CD4-positive, alpha-beta T cell treated with Interleukin-6 for 4 hours (primary cell): ENCODE measurements at places on chromosomes 2 and 18.

DNA sequence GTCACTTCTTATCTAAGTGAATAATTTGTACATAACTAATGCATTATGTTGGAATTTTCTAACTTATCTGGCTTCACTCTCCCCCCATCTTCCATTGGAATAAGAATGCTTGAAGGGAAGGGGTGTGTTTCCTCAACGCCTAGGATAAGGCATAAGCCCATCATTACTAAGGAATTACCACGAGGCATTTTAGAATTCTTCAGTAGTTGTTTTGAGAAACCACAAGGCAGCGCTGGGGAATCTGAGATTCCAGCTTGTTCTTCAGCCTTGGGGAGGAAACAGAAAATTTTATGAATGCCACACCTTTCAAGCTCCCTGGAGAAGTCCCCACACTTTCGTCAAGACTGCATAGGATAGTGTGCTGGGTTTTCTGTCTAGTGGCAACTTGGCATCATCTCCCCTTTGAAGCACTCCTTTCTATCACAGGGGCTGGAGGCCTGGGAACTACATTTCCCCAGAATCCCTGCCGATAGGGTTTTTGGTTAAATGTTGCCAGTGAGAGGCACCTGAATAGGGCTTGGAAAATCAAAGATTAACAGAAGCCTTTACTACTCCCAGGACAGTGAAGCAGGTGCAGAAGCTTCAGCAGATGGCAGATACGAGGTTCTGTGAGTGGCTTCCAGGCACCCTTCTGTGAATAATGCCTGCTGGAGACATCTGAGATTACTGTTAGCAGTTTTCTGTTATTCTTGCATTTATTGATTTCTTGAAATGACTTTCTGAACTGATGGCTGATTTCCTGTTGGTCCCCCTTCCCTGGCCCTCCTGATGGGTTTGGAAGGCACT is 192.7 kb upstream of the REV1 start:
- no peak for DNase-seq

- no peak for DNase-seq
These were observed 216.7 kb downstream of the TGIF1 start for GRCh38 chr18:3666526-3667254.

DNA sequence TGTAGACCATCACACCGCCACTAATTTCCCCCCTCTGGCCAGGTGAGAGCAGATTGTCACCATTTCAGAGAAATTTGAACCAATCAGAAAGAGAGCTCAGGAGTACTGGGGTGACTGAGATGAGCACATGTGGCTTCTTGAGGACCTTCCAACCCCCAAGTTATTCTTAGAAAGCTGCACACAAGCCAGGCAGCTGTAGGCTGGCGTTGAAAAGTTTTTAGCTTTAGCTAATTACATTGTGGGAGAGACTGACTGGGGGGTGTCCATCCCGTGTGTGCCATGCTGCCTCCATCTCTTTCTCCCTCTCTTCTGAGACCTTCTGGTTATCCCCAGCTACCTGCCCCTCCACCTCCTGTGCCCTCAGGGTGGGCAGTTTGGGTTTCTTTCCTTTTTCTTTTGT is 154.0 kb downstream of the AGAP1 start:
- DNase-seq, result no peak

DNA sequence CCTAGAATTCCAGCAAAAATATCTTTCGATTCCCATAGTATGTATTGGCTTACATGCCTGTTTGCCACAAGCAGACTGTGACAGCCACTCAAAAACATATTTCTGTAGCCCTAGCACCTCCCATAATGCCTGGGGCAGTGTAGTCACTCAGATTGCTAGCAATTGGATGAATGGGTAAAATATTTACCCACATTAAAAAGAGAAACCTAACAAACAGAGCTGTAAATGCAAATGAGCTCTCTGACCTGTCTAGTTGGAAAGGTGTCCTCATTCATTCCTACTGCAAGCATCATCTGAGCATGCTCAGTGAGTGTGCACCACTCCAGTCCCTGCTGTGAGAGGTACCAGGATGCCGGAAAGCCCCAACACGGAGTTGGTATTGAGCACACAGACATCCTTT is 234.0 kb upstream of the RAB12 start:
- no peak for DNase-seq

DNA sequence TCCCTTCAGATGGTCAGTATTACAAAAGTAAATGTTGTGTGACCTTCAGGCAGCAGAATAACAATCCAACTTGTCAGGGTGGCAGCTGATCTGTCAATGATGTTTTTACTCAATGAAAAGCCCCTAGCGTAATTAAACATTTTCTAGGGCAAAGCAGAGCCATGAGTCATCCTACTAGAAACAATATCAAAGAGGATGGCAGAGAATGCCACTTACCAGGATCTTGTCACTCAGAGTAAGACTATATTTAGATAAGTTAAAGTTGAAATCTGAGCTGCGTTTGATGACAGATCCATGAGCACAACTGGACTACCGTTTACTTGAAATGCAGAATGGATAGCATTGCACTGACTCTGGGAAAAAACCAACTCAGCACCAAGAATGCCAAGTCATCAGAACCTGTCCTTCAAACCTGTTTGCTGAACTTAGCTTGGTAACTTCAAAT is 612.6 kb upstream of the ACVR2A start:
- no peak for DNase-seq

- DNase-seq, result no peak
These were observed 256.1 kb downstream of the NDUFA10 start for GRCh38 chr2:239768907-239769553.

DNA sequence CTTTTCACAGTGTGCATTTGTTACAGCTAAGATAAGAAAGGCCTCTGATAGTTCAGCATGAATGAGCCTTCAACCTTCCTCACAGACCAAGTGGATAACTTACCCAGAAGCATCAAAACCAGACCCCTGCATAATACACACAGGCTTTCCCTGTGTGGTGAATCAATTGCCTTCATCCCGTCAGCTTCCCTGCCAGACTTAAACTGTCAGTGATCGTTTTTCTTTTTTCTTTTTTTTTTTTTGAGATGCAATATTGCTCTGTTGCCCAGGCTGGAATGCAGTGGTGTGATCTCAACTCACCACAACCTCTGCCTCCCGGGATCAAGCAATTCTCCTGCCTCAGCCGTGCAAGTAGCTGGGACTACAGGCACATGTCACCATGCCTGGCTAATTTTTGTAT is 20.5 kb upstream of the SLC35F5 start:
- no peak for DNase-seq

GRCh38 chr18:10487154-10487553 is 32.7 kb downstream of the APCDD1 start:
- no peak for DNase-seq

DNA sequence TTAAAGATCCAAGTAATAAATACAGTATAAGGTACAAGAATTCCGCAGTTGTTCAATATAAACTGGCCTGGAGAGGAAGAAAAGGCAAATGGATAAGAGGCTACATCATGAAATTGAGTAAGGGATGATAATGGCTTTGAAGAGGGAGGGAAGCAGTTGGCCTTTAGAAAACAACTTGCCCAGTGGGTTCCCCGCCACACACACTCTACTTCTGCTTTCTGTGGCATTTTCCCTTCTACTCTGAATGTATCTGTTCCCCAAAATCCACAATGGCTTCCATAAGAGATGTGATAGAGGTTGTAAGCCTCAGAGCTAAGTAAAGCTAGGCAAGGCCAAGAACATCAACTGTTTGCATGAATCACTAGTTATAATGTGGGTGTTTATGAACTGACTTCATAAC is 221.3 kb downstream of the MBD2 start:
- no peak for DNase-seq

DNA sequence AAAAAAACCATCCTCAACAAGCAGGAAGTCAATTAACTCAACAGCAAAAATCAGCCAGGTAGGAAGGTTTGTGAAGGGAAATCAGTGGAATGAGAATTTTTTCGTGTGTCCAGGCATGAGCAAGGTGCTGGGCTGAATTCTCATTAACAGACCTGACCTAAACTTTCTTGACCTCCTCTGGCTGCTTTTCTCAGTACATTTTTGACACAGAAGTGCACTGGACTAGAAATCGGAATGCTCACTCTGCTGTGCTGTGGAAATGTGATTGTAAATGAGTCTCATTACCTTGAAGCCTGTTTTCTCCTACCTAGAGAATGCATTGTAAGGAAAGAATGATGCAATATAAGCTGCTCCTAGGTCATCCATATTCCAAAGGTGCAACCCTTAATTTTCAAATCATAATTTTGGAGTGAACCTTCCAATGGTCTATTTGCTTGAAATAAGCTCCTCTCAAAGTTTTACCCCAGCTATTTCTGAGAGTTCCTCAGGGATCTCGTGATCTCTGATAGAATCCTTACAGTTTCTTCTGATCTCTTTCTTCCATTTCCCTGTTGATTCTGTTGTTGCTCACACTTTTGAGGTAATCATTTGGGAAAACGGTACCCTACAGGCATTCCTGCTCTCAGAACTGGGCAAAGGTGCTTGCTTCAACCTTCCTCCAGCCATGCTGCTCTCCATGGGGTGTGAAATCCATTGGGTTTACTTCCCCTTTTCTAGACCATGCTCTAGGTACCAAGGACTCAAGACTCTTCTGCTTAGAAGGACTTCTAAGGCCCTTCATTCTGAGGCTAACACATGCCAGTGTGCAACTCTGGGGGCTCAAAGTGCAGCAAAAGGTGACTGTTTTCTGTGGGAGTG is 104.9 kb upstream of the ITPRID2 start:
- no peak for DNase-seq

DNA sequence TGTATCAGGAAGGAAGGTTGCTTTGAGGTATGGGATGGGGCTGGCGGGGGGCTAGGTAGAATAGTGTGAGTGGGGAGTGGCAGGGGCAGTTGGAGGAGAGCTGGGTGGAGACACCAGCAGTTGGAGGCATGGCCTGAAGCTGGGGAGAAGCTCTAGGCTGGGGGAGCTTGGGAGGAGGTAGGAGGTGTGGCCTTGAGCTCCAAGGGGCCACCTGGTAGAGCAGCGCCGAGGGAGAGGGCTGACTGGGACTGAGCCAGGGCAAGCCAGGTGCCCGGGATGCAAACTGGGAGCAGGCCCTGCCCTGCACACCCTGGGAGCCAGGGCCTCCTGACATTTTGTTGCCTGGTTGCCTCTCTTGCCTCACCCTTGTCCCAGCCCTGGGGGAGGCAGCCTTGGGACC is 33.1 kb upstream of the PDIA6 start:
- no peak for DNase-seq

DNA sequence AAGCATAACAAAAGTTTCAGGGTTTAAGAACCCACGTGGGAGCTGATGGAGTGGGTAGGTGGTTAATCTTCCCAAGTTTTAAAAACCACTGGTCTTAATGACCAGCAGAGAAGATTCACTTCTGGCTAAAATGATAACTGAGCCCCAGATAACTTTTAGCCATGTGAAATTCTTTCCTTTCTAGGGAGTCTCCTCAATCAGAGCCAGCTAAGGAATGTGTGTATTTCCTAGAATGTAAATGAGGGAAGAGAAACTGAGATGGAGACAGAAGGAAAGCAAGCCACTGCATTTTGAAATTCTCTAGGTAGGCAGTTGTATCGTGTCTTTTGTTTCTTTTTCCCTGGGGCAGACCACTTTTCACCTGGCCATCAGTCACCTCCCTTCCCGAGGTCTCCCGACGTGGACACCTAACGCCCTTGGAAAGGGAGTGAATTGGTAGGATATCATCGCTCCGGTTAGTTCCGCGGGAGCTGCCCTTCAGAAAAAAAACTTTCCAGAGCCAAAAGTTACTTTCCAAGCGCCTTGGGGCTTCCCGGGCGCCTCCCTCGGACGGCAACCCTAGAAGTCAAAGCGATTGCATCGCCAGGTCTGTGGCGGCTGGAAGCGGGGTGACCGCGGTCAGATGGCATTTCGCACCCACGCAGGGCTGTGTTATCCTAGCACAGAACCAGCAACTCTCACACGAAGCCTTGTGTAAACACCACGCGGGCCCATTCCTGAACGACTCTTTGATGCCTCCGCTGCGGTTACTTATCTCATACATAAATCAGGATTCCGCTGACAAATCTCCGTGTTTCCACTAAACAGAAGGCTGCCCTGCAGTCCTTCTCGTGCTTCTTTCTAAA is 1.3 kb downstream of the COLEC12 start:
- no peak for DNase-seq

GRCh38 chr2:7962161-7962560 is 719.7 kb upstream of the ID2 start:
- no peak for DNase-seq
